Central memory CD8-positive, alpha-beta T cell (primary cell): ENCODE measurements at places on chromosomes 4 and X.

DNA sequence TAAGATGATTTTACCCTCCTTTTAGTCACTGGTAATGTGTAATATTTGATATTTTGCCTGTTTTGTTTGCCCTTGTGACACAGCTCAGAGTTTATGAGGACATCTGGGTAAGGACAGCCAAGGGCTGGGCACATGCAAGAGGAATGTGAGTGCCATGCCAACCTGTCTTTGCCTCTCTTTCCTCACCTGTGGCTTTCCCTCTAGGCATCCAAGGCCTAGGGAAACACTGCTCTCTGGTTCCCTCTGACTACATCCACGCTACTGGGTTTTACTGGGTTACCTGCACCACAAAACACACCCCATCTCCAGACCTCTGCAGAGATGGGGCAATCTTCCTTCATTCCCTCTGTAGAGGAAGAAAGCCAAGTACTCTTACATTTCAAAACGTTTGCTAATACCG, 7.7 kb downstream of the HPGDS start:
- DNase-seq = no peak

DNA sequence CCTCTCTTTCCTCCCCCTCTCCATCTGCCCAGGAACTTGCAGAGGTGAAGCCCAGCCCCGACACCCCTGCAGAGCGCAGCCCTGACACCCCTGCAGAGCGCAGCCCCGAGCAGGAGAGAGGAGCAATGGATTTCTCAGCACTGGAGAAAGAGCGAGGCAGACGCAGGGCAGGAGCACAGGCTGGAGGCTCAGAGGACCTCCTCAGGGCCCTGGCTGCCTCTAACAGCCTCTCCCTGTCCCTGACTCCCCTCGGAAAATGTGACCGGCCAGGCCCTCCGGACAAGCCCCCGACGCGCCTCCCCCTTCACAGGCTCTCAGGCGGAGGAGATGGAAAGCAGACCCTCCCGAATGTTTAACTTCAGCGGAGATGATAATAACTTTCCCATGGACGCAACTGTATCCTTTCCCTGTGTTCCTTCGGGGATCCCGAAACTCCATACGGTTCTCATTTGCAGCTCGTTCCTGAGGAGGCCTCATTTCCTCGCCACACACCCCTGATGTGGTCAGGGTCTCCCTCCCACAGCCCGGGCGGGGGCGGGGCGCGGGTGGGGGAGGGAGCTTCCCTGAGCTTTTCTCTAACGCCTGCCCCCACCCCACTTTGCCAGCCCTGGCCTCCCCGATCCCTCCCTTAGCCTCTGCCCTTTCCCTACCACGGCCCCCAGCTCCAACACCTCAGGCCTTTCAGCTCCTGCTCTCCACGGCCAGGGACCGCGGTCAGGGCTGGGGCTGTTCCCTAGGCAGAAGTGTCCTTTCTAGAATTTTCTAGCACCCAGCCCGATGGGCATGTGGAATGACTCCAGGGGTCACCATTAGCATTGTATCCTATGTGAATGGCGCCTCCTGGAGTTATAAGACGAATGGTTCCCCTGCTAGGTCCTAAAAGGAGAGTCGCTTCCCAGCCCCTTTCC, 201.1 kb upstream of the BCOR start:
- no peak for DNase-seq

GRCh38 chrX:41009850-41010846, 75.1 kb upstream of the USP9X start:
- DNase-seq = peak; percentile 13

- DNase-seq = no peak
Measured at GRCh38 chr4:71206763-71207162, 132.1 kb upstream of the SLC4A4 start.

GRCh38 chr4:77581724-77582123, 23.9 kb upstream of the CXCL13 start:
- DNase-seq = no peak

- DNase-seq = no peak
Measured at GRCh38 chr4:177573507-177573906, 131.3 kb upstream of the AGA start.

DNA sequence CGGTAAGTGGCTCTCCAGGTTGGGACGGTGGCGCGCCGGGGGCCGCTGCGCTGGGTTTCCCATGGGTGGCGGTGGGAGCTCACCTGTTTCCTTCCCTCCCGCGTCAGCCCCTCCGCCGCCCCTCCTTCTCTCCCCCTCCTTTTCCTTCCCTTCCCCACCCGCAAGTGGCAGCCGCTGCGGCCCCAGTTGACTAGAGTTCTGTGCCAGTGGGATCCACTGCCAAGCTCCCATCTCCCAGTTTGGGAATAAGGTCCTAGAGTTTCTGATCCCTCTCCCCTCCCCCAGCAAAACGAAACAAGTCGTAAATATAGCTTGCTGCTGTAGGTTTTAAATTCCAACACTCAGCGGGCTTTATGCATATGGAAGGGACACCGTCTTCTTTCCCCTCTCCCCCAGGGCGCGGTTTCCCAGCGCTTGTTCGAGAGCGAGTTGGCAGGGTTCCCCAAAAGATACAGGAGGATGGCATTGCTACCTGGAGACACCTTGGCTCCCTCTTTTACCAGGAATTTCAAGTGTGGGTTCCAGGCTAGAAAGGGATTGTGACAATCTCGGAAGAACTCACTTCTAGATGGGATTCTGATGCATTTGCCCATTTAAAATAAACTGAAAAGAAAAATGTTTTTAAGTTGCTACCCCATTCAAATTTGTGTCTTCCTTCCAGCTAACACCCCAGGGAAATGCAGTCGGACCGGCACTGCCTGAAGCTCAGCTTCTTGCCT, 1.2 kb downstream of the TLL1 start:
- no peak for DNase-seq

- DNase-seq = no peak
Measured at GRCh38 chr4:173214661-173215060, 46.0 kb downstream of the GALNT7 start.

GRCh38 chr4:102216666-102217065, 128.6 kb downstream of the SLC39A8 start:
- no peak for DNase-seq

DNA sequence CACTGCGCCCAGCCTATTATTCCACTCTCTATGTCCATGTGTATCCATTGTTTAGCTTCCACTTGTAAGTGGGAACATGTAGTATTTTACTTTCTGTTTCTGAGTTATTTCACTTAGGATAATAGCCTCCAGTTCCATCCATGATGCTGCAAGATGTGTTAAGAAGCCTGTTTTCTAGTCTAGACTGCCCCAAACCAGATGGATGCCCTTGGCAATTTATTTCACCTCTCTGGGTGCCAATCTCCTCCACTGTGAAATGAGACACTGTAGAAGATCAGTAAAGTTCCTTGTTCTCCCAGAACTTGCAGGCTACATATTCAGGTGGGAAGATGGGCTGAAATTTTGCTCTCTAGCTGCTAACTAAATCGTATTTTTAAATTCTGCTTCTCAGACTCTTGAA, 72.8 kb downstream of the TSPAN5 start:
- no peak for DNase-seq
